GM23248 (cell line): ENCODE measurements at places on chromosomes 13 and 19. TPM values are rescaled to one million over a fixed set of nuclear protein-coding genes. Genes with fewer than 3 reads are reported as not detected.

Gene ADGRE2
- not detected in 2 replicates for total RNA-seq

DNA sequence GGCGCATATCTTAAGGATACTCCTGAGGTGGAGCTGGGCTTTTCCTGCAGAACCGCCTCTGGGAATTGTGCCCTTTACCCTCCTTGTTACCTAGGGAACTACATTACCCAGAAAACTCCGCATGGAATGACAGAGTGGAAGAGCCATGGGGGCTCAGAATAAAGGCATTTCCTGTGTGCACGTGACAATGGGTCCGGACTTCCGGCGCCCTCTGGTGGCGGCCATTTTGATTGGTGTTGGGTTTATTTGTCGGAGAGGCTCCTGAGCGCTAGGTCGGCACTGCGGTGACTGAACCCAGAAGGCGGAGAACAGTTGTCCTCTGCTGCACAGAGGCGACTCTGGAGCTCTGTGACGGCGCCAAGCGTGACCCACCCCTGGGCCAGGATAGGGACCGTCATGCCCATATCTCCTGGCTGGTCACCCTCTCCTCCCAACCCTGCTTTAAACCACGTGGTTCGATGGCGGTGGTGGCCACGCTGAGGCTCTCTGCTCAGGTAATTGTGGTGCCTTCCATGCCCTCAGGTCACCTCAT is at the start of gene ZNF587B:
TSS of gene ZNF587B (plus strand) at position 229 of the 532 bp plus-strand sequence. CDS start at position 459, 230 bp downstream.
- DNase-seq: peak; percentile 64
- H3K4me1 ChIP-seq: no peaks in the 10 kb centered on the region
- peak within 1 kb of the TSS; percentile 31; the same call in 1 of the 2 replicates for H3K27ac ChIP-seq
- no peaks in the 10 kb centered on the region for H3K27me3 ChIP-seq
- no peaks in the 10 kb centered on the region for H3K36me3 ChIP-seq

DNA sequence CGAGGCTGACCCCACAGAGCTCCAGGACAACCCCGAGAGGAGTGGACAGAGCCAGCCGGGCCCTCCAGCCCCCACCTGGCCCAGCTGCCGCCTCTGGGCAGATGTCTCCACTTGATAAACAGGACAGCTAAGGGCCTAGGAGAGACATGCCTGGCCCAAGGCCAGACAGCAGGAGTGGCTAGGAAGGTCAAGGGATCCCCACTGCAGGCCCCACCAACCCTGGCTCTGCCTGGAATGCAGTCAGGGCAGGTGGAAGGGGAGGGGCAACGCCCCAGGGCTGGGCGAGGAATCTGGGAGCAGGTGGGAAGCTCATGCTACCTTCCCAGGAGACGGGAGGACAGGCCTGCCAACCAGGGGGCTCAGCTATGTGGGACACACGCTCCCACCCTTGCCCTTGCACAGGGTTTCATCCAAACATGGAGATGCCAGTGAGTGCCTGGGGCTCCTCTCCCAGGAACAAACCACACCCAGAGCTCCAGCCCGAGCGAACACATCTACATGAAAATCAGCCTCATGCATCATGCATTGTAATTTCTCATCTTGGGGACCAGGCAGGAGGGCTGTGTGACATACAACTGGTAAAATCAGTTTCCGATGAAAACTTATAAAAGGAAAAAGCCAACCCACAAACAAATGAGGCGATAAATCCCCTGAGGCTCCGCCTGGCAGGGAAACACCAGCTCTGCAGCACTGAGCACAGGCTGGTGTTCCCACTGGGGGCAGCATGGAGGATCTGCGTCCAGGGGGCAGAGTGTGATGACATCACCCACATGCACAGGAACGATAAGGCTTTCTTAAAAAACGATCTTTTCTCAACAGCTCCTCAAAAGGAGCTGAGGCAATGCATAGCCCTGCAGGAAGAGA is 25.0 kb downstream of the SH3GL1 start:
- no peaks in the 10 kb centered on the region for H3K27me3 ChIP-seq
- H3K27ac ChIP-seq: peak overlapping the region; percentile 97
- H3K4me1 ChIP-seq: peaks cover 67% of the 10 kb centered on the region
- peak overlapping the region; percentile 6; the same call in 1 of the 2 replicates for H3K4me3 ChIP-seq
- DNase-seq: peak; percentile 87

GRCh38 chr19:45058622-45059159 is 17.6 kb downstream of the ZNF296 start:
- no peaks in the 10 kb centered on the region for H3K4me1 ChIP-seq
- H3K27me3 ChIP-seq: no peaks in the 10 kb centered on the region
- no peak for DNase-seq
- H3K4me3 ChIP-seq: no peak overlapping the region

- H3K27ac ChIP-seq: peak overlapping the region; percentile 98
- peak; percentile 95 for DNase-seq
- H3K36me3 ChIP-seq: no peaks in the 10 kb centered on the region
- H3K4me3 ChIP-seq: peak overlapping the region; percentile 52
Observed at GRCh38 chr19:13398780-13399726, 107.2 kb downstream of the CACNA1A start.

- DNase-seq: peak; percentile 20
- H3K4me1 ChIP-seq: no peaks in the 10 kb centered on the region
- no peak overlapping the region for H3K27ac ChIP-seq
- no peaks in the 10 kb centered on the region for H3K27me3 ChIP-seq
- H3K4me3 ChIP-seq: no peak overlapping the region
- H3K36me3 ChIP-seq: no peaks in the 10 kb centered on the region
Observed at GRCh38 chr13:22102271-22102670, 431.4 kb downstream of the FGF9 start.

DNA sequence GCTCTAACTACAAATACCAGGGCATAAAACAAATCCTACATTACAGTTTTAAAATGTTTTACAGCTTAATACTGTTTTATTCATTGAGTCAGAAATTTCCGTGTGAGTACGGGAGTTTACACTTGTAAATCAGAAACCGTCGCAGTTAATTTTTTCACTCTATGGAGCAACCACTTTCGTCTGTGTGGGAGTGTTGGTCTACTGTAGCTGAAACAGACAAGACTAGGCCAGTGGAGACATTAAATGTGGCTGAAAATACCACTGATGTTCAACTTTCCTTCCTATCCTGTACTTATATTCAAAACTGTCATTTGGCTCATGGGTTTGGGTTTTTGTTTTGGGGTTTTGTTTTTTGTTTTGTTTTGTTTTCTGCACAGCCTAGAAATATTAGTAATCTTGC is 268.7 kb downstream of the DCT start:
- H3K4me1 ChIP-seq: no peaks in the 10 kb centered on the region
- H3K36me3 ChIP-seq: no peaks in the 10 kb centered on the region
- H3K27me3 ChIP-seq: no peaks in the 10 kb centered on the region
- no peak overlapping the region for H3K4me3 ChIP-seq

Gene SULT2A1
- not detected in 2 replicates for total RNA-seq

DNA sequence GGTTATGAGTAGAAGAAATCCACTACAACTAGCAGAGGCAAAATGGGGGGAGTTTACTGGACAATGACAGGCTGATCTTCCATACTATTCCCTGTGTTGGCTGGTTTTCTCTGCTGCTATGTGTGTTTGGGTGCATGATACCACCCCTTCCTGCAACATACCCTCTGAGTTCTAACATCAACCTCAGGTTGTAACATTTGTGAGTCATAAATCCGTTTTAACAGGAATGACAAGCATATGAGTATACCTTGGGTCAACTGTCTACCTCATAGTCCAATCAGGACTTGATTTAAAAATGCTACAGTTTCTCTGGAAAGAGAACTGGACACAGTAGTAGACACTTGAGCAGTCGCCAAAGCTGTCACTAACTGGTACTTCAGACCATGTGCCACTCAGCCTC is 422.9 kb downstream of the KCTD12 start:
- H3K4me1 ChIP-seq: no peaks in the 10 kb centered on the region
- no peak for DNase-seq
- no peak overlapping the region for H3K27ac ChIP-seq
- no peak overlapping the region for H3K4me3 ChIP-seq
- peaks cover 35% of the 10 kb centered on the region for H3K27me3 ChIP-seq

Gene KLK7
- not detected in 2 replicates for total RNA-seq

- no peak overlapping the region for H3K27ac ChIP-seq
- H3K27me3 ChIP-seq: no peaks in the 10 kb centered on the region
- no peaks in the 10 kb centered on the region; the same call in 1 of the 2 replicates for H3K36me3 ChIP-seq
- peaks cover 20% of the 10 kb centered on the region for H3K4me1 ChIP-seq
- no peak for DNase-seq
- no peak overlapping the region for H3K4me3 ChIP-seq
Observed at GRCh38 chr13:45179428-45179827, 21.4 kb downstream of the KCTD4 start.

Gene STAP2
- total RNA-seq: 1.8 and 6.4 TPM in 2 replicates

GRCh38 chr13:36072152-36072935 is 58.8 kb downstream of the DCLK1 start:
- no peaks in the 10 kb centered on the region for H3K36me3 ChIP-seq
- no peak overlapping the region for H3K4me3 ChIP-seq
- H3K4me1 ChIP-seq: no peaks in the 10 kb centered on the region
- H3K27me3 ChIP-seq: peaks cover 11% of the 10 kb centered on the region
- no peak overlapping the region for H3K27ac ChIP-seq

DNA sequence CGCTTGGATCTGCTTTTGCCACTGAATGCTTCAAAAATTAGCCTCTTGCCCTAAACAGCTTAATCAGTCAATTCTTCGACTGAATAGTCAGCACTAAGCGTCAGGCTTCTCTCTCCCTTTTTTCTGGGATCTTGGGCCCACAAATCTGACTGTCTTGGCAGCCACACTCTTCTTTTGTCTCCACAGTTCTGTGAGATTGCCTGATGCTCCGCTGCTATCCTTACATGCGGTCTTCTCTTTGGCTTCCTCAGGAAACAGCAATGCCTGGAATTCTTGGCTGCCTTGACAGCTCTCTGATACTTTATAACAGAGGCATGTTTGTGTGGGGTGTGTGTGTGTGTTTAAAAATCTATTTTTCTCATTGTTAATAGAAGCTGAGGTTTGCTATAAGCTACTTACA is 32.6 kb downstream of the ERCC5 start:
- no peak overlapping the region for H3K4me3 ChIP-seq
- DNase-seq: peak; percentile 35
- H3K27ac ChIP-seq: no peak overlapping the region
- H3K36me3 ChIP-seq: peaks cover 22% of the 10 kb centered on the region

Gene IGFL1
- total RNA-seq: not detected in 2 replicates

- H3K27ac ChIP-seq: peak overlapping the region; percentile 36
- peak overlapping the region; percentile 42 for H3K4me3 ChIP-seq
Observed at GRCh38 chr13:39516096-39516495, 86.9 kb downstream of the LHFPL6 start.

DNA sequence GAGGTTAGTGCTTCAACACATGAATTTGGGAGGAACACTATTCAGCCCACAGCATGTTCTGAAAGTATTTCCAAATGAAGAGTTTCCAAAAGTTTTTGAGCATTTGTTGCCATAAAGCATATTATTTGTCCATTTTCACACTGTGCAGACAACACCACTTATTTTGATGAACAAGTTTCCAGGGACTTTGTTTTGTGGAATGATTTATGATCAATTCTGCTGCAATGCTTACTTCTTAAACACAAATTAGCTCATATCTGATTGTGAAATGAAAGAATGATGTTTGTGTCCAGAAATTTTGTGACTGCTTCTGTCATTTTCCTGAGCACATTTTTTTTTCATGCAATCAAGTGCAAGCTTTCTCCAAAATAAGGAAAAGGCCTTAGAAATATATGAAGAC is 205.3 kb downstream of the RAP2A start:
- no peaks in the 10 kb centered on the region for H3K36me3 ChIP-seq
- H3K4me3 ChIP-seq: no peak overlapping the region
- no peaks in the 10 kb centered on the region for H3K27me3 ChIP-seq
- no peak for DNase-seq
- H3K27ac ChIP-seq: no peak overlapping the region
- H3K4me1 ChIP-seq: no peaks in the 10 kb centered on the region

Gene KRTDAP
- total RNA-seq: not detected in 2 replicates

Gene TMEM59L
- total RNA-seq: 0.13 and 0.97 TPM in 2 replicates

DNA sequence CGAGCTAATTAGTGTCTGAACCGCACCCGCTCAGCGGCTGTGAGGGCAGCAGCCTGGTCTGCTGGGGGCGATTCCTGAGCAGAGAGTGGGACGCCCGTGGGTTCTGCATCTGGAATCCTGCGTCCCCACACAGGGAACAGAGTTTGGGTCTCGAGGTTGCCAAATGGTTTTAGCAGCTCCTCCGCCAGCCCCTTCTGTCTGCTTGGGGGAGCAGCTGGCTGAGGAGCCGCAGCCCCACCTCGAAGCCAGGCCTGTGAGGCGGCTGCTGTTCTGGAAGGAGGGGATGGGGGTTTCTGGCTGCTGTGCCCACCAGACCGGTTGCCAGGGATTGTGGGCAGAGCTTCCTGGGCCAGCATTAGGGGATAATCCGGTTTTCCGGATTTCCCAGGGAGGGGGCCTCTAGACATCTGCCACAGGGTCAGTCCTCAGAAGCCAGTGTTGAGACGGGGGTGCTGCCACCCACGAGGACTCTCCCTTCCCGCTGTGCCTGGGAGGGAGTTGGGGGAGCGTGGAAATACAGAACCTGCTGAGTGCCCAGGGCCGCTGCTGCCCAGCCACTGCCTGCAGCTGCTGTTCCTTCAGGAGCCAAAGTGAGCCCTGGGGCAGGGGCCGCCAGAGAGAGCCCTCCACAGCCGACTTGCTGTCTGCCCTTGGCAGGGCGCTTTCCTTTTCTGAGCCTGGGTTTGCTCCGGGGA is 2.0 kb downstream of the CDC34 start:
- no peaks in the 10 kb centered on the region for H3K27me3 ChIP-seq
- no peaks in the 10 kb centered on the region; the same call in 1 of the 2 replicates for H3K36me3 ChIP-seq
- peaks cover 7% of the 10 kb centered on the region for H3K4me1 ChIP-seq
- peak overlapping the region; percentile 79 for H3K4me3 ChIP-seq
- H3K27ac ChIP-seq: peak overlapping the region; percentile 79
- peak; percentile 34 for DNase-seq

- no peaks in the 10 kb centered on the region for H3K4me1 ChIP-seq
- no peaks in the 10 kb centered on the region for H3K27me3 ChIP-seq
- no peak overlapping the region for H3K4me3 ChIP-seq
- peak overlapping the region; percentile 57 for H3K27ac ChIP-seq
- no peaks in the 10 kb centered on the region for H3K36me3 ChIP-seq
Observed at GRCh38 chr13:59425211-59425741, 738.5 kb downstream of the DIAPH3 start.

DNA sequence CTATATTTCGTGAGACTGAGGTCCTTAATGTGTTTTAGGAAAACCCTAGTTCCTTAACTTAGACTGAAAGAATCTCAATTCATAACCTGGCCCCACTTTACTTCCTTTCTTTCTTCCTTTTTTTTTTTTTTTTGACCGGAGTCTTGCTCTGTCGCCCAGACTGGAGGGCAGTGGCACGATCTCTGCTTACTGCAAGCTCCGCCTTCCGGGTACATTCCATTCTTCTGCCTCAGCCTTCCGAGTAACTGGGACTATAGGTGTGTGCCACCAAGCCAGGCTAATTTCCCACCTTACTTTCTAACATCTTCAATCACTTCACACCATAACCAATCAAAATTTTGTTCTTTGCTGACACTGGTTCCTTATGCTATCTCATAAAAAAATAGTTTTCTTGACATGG is 2097.0 kb downstream of the PCDH9 start:
- H3K36me3 ChIP-seq: no peaks in the 10 kb centered on the region
- H3K27ac ChIP-seq: no peak overlapping the region

DNA sequence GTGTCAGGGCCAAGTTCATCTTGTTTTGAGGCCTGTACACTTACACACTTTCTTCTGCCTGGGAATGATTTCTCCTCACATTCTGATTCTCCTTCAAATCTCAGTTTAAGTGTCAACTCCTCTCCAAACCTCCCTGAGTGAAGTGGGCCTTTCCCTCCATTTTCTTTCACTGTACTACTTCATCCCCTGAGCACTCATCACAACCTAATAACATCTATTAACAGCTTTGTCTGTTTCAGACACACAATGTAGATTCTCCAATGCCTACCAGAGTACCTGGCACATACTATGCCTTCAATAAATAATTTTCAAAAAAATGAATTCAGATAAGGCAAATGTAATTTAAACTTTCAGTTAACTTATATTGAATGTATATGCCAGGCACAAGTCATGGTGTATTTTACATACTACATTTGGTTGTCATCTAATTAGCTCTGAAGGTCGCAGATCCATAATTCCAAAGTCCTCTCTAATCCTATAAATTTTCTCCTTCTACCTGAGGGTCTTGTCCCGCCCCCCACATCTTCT is 357 bp upstream of the COG6 start:
- no peaks in the 10 kb centered on the region for H3K27me3 ChIP-seq
- no peak overlapping the region for H3K27ac ChIP-seq
- DNase-seq: no peak
